Cardiac muscle cell (in vitro differentiated cells and primary cell): ENCODE measurements at places on chromosomes 16 and 17. TPM values are rescaled to one million over a fixed set of nuclear protein-coding genes. Genes with fewer than 3 reads are reported as not detected.

The KLHL10 gene
- 0.36 TPM in 1 of 2 replicates, not detected in the other for total RNA-seq

The TVP23A gene
- total RNA-seq: 2.0 and 2.5 TPM in 2 replicates

The HOXB4 gene
- total RNA-seq: 12.2 and 12.5 TPM in 2 replicates

The SMYD4 gene
- 7.7 and 19.2 TPM in 2 replicates for total RNA-seq

The FBXL16 gene
- total RNA-seq: 0.12 and 0.74 TPM in 2 replicates

The SLC16A13 gene
- total RNA-seq: 3.7 and 4.0 TPM in 2 replicates

The TNP2 gene
- total RNA-seq: not detected in 2 replicates

The TBC1D26 gene
- 2.2 and 2.6 TPM in 2 replicates for total RNA-seq

The PIK3R5 gene
- total RNA-seq: 0.09 and 0.28 TPM in 2 replicates

The VAT1L gene
- total RNA-seq: 1.5 and 2.4 TPM in 2 replicates

The KRTAP17-1 gene
- total RNA-seq: not detected in 2 replicates

The HBA1 gene
- total RNA-seq: 0.42 TPM in 1 of 2 replicates, not detected in the other

The NTN3 gene
- 9.4 and 20.5 TPM in 2 replicates for total RNA-seq

The CA5A gene
- total RNA-seq: not detected in 2 replicates

The ZNF646 gene
- total RNA-seq: 20.3 and 32.6 TPM in 2 replicates

The HS3ST3B1 gene
- total RNA-seq: 4.9 and 7.9 TPM in 2 replicates

The CIITA gene
- 0.06 TPM in 1 of 2 replicates, not detected in the other for total RNA-seq

The NRN1L gene
- 2.2 and 4.8 TPM in 2 replicates for total RNA-seq

The NPIPB6 gene
- 1.1 and 4.9 TPM in 2 replicates for total RNA-seq

The LRRC36 gene
- 0.11 and 0.45 TPM in 2 replicates for total RNA-seq

The FOXC2 gene
- total RNA-seq: 0.56 and 2.4 TPM in 2 replicates

The FOXN1 gene
- total RNA-seq: 0.06 and 0.18 TPM in 2 replicates

The ALDH3A2 gene
- total RNA-seq: 123 and 189 TPM in 2 replicates

The KRTAP4-11 gene
- not detected in 2 replicates for total RNA-seq

The LGALS9 gene
- total RNA-seq: 0.63 and 1.3 TPM in 2 replicates

The MPV17L gene
- 1.3 and 1.4 TPM in 2 replicates for total RNA-seq

The ENPP7 gene
- total RNA-seq: not detected in 2 replicates

The TMEM107 gene
- total RNA-seq: 39.8 and 40.7 TPM in 2 replicates

The GPR142 gene
- total RNA-seq: not detected in 2 replicates

The STRADA gene
- 22.7 and 30.3 TPM in 2 replicates for total RNA-seq

The BEAN1 gene
- total RNA-seq: 1.2 and 2.4 TPM in 2 replicates

The MPG gene
- total RNA-seq: 90.2 and 135 TPM in 2 replicates

The CCDC154 gene
- 0.32 and 1.5 TPM in 2 replicates for total RNA-seq

The GHDC gene
- 7.3 and 13.5 TPM in 2 replicates for total RNA-seq

The KLHL36 gene
- total RNA-seq: 31.7 and 53.9 TPM in 2 replicates

The XYLT1 gene
- total RNA-seq: 5.1 and 7.2 TPM in 2 replicates

The KRT13 gene
- total RNA-seq: not detected in 2 replicates
